ENCODE measurements at places on chromosomes 7 and 10.

DNA sequence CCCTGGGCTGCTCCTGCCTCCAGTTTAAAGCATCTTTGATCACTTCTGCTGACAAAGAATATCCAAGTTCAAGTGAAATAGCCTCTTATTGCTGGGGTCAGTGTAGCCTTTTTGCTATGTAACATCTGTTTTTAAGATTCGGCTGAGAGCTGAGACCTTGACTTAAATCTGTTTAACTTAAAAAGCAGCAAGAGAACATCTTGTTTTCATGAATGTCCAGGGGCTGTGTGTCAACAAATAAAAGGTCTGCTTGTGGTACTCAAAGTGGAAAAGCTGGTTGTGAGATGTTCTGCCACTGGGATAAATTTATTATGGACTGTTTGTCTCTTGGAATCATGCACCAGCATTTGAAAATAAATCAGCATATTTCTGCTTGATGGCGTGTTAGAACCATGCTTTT is 73.2 kb downstream of the CALD1 start:
- no peak for DNase-seq

GRCh38 chr10:43524434-43525247 is 49.8 kb downstream of the ZNF239 start:
- no peak for DNase-seq

DNA sequence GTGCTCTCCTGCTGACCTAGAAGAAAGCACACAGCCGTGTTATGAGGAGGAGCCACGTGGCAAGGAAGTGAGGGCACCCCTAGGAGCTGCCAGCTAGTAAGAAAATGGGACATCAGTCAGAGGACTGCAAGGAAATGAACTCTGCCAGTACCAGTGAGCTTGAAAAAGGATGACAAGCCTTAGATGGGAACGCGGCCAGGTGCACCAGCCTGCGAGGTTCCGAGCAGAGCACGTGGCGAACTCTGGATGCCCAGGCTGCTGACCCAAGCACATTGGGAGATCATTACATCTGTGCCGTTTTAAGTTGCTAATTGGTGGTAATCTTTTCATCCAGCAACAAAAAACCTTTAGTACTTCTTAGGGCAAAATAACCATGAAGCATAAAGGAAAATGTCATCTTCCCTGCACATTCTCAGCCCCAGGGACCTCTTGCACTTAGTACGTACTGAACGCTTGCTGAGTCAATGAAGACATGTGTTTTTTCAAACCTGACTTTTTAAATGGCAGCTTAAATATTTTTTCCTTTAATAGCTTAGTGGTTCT is 69.4 kb downstream of the AMZ1 start:
- DNase-seq, result no peak

DNA sequence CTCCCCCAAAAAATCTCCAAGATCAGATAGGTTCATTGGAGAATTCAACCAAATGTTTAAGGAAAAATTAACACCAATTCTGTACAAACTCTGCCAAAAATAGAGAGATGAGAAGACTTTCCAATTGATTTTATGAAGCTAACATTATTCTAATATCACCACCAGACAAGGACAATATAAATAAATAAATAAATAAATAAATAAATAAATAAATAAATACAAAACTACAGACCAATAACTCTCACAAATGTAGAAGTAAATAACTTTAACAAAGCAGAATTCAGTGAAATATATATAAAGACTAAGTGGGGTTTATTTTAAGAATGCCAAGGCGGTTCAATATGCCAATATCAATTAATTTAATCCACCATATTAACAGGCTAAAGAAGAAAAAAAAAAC is 425.9 kb upstream of the GHITM start:
- no peak for DNase-seq

DNA sequence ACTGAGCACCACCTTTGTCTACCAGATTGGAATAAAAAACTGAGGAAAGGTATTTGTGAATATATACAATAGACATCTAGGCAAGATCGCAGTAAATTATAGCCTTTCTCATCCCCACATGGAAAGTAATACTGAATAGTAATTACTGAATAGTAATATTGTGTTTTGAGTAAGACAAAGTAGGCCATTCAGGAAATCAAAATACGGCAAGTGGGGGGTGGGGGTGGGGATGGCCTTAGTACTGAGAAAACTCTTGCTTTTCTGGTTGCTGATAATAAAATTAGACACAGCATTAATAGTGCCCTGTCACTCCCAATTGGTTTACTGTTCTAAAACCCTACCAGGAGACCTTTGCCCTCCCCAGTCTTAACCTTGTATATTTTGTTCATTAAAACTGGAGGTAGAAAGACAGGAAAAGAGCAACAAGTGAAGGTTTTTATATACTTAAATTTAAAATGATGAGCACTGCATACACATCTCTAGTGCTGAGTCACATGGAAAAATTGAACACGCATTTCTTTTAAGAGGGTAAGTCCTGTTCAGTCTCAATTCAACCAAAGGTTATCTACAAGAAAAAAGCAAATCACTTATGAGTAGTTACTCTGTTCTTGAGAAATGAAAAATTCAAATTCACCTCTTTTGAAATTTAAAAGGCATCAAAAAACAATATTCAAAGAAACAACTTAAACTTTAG is 65.6 kb downstream of the IGF2BP3 start:
- no peak for DNase-seq

DNA sequence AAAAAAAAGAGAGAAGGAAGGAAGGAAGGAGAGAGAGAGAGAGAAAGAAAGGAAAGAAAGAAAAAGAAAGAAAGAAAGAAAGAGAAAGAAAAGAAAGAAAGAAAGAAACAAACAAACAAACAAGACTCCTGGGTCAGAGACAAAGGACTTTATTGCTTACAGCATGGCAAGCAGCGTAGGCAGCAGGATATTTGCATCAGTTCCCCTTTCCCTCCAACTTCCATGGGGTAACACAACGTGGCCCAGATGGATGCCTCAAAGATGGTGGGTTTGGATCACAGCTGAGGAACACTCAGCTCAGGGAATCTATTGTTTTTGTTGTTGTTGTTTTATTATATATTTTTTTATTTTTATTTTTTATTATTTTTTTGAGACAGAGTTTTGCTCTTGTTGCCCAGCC is 128.5 kb upstream of the VKORC1L1 start:
- peak; percentile 13 for DNase-seq

DNA sequence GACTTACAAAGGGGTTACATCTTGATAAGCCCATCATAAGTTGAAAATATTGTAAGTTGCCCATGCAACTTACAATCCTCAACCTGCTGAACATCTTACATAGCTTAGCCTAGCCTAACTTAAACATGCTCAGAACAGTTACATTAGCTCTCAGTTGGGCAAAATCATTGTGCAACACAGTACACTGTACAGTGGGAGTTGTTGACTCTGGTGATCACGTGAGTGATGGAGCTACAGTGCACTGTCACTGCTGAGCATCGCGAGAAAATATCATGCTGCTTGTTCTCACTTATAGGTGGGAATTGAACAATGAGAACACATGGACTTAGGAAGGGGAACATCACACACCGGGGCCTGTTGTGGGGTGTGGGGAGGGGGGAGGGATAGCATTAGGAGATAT is 214.9 kb upstream of the ZMIZ1 start:
- peak; percentile 3 for DNase-seq

DNA sequence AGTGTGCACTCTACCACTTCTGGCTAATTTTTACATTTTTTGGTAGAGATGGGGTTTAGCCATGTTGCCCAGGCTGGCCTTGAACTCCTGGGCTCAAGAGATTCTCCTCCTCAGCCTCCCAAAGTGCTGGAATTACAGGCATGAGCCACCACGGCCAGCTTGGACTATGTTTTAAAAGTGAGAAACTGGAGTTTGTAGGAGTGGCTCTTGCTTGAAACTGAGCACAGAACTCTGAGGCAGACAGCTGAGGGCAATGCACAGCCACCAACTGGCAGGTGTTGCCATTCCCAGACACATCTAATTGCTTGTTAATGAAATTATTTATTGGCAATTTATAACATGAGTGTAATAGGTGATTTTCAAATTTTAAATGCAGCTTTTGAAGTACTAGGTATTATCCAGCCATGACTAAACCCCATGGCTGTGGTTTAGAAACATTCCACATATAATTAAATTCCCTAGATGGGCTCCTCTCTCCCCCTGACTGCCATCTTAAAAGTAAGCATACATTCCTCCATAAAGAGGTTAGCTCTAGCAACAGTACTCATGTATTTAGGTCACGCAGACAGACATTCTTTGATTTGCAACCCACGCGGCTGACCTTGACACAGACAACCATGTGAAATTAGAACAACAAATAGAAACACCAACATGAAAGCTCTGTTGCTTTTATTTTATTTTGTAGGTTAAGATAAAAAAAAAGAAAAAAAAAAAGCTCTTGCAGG is 19.8 kb downstream of the PANK1 start:
- no peak for DNase-seq

DNA sequence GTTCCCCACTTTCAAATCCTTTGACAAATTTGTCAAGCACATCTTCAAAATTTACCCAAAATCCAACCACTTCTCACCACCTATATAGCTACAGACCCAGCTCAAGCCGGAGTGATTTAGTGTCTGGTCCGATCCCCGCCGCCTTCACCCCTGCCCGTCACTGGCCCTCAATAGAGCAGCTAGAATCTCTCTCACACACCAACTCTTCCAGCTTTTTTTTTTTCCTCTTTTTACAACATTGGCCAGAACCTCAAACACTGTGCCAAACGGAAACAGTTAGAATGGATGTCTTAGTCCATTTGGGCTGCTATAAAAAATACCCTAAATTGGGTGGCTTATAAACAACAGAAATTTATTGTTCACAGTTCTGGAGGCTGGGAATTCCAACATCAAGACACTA is 41.1 kb upstream of the TMEM72 start:
- no peak for DNase-seq

DNA sequence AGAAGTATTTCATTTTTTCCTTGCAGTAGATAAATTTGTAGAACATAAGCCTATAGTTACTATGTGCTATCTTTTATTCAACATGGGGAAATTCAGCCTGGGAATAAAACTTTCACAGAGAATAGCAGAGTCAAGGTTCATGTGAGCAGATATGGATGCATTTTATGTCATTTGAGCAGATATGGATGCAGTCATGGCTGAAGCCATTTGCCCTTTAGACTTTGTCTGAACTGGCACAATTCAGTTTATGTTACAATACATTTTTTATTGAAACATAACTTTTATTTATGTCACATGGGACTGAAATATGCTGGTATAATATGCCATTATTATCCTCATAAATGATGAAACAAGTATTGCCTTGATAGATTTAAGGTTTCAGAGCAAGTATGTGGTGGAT is 231.1 kb downstream of the CACNA2D1 start:
- DNase-seq, result no peak

- DNase-seq, result no peak
Observed at GRCh38 chr7:10034843-10035556, 938.7 kb upstream of the PHF14 start.

Measured in activated CD8-positive, alpha-beta memory T cell treated with anti-CD3 and anti-CD28 coated beads, Interleukin-2, amount 50 U/mL, for 48 hours (primary cell).